Skin of body (tissue), 3 donors: ENCODE measurements at places on chromosomes 5 and 9.

GRCh38 chr9:27293996-27294395 lies 3.0 kb downstream of the EQTN start:
- peak; percentile 15 for DNase-seq

GRCh38 chr5:53481887-53482716 lies 1.7 kb downstream of the FST start:
- DNase-seq, result peak; percentile 26

- DNase-seq, result no peak
Observed at GRCh38 chr5:80928073-80928472, 32.1 kb upstream of the RASGRF2 start.

DNA sequence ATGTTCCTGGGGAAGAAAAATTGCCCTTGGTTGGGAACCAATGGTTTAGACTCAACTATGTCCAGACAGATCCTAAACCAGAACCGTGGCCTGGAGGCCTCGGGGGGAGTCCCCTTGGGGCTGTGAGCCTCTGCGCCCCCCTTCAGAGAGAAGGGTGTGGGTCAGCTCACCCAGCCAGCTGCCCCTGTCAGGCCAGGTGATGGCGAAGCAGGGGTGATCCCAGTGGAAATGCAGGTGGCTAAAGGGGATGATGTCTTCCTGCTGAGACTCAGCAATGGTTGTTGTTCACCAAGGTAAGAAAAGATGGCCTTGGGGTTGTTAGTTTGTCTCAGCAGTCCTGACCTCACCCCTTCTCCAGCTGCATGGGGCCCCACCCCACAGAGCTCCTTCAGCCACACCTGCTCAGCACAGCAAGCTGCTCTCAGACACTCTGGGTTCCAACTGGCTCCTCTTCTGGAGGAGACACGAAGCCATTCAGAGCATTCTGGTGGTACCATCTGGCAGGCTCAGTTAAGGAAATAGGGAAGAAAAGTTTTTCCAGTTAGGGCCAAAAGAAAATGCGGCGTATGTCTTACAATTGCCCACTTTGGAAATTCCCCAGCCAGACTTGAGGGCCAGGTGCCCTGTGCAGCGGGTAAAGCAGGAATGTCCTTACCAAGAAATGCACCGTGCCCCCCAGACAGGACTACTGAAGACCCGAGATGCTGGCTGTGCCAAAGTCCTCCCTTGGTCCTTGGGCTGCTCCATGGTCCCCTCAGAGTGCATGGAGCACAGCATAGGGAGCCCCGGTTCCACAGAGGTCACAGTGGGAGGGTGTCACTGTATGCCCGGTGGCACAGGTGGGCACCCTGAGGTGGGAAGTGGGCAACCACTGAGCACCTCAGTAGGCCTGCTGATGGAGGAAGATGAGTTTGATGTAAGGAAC lies 90.2 kb downstream of the NSUN2 start:
- DNase-seq, result no peak
